ENCODE measurements at places on chromosomes 2 and 18. TPM values are rescaled to one million over a fixed set of nuclear protein-coding genes. Genes with fewer than 3 reads are reported as not detected.
A peak's percentile ranks its signal among the peaks of the same experiment; 100 is the strongest.

The VWC2L gene
- total RNA-seq, result not detected

The PAIP2B gene
- total RNA-seq, result 0.59 TPM

The LAMA1 gene
- total RNA-seq, result 8.3 TPM

The LAPTM4A gene
- total RNA-seq, result 275 TPM

The ASPRV1 gene
- total RNA-seq, result 0.29 TPM

The CIAO1 gene
- total RNA-seq, result 111 TPM

The KCMF1 gene
- total RNA-seq, result 74.2 TPM

The CFAP210 gene
- total RNA-seq, result 0.36 TPM

The CD8B gene
- total RNA-seq, result not detected

GRCh38 chr2:205868773-205869333 is 186.6 kb downstream of the NRP2 start:
- peak; percentile 83 for DNase-seq

GRCh38 chr2:214995926-214996670 is 142.3 kb downstream of the ABCA12 start:
- DNase-seq, result no peak

- DNase-seq, result peak; percentile 26
Measured at GRCh38 chr2:164826293-164827243, 15.1 kb downstream of the COBLL1 start.

DNA sequence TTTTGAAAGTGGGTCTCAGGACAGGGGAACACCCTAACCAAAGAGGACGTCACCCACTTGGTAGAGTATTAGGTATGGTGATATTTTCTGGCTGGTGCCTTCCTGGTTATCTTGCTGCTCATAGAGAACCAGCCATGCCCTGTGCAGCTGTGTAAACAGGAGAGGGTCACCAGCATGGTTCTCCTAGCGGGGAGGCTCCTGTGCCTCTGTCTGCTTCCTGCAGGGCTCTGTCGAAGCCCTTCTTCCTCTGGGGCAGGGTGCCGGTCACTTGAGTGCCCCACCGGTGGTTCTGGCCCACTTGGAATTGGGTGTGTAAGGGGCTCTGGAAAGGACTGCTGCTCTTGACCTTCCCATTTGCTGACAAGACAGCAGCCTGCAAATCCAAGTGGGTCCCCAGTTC is 131.6 kb upstream of the MSH6 start:
- peak; percentile 36 for DNase-seq

DNA sequence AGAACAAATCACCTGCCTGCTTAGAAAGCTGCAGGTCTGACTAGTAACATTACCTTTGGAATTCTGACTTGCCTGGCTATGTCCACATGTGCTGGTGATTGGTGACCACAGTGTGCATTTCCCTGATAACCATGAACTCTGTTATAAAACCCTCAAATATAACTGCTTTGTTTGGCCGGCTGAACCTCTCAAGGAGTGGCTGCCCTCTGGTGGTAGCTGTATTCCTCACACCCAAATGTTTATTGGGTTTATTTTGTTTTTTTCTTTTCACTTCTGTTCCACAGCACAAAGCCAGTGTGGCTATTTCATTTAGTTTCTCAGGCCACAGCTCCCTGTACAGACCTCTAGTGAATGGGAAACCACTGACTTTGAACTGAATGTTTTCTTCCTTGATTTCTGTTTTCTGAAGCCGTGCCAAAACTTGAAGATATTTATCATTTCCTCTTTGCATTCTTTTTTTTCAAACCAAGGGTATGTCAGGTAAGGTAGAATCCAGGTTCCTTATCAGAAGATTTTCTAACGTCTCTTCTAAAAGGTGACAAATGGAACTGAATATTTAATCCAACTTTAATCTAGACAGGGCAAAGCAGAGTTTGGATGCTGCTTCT is 549.0 kb upstream of the VRK2 start:
- DNase-seq, result peak; percentile 79

DNA sequence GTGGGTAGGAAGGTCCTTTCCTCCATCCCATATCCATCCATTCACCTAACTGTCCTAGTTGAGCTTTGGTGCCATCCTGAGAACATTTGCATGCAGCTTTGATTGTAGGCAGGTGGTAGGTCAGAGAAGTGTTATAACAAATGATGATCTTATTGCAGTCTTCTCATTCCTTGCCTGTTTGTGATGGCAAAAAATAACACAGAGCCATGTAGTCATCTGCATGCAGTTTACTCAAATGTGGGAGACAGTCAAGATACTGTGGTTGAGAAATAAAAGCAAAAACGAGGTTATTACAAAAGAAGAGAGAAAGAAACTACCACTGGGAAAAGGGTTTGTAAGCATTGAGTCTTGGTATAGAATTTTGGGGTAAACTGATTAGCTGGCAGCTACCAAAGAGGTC is 66.3 kb downstream of the AOX1 start:
- DNase-seq, result no peak

DNA sequence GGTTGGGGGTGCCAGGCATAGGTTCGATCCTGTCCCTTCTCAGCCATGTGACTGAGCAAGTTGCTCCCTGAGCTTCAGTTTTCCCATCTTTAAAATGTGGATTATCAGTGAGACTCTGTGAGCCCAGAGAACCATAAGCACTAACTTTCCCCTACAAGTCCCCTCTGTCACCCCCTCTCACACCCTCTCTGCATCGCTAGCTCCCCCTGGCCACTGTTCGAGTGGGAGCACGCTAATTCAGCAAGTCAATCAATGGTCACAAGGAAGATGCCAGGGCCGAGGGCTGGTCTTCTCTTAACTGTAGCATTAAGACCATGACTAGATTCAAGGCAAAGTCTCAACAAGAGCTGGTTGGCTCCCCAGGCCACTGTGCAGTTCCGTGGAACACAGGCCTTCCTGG is 66.2 kb downstream of the BCL2L11 start:
- DNase-seq, result no peak

DNA sequence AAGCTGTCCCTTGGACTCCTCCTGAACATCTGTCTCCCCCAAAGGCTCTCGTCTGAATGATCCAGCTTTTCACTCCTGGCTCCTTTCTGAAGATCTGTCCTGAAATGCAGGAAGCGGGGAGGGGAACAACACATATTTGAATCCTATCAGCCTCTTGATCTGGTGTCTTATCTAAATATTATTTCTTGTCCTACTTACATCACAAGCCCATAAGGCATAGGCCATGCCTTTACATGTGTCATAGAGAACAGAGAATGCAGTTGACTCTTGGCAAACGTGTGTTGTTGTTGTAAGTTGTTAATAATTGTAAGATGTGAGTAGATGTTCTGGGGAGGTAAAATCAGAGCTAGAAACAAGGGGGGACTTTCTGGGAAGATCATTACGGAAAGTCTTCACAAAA is 57.4 kb downstream of the GATA6 start:
- no peak for DNase-seq

DNA sequence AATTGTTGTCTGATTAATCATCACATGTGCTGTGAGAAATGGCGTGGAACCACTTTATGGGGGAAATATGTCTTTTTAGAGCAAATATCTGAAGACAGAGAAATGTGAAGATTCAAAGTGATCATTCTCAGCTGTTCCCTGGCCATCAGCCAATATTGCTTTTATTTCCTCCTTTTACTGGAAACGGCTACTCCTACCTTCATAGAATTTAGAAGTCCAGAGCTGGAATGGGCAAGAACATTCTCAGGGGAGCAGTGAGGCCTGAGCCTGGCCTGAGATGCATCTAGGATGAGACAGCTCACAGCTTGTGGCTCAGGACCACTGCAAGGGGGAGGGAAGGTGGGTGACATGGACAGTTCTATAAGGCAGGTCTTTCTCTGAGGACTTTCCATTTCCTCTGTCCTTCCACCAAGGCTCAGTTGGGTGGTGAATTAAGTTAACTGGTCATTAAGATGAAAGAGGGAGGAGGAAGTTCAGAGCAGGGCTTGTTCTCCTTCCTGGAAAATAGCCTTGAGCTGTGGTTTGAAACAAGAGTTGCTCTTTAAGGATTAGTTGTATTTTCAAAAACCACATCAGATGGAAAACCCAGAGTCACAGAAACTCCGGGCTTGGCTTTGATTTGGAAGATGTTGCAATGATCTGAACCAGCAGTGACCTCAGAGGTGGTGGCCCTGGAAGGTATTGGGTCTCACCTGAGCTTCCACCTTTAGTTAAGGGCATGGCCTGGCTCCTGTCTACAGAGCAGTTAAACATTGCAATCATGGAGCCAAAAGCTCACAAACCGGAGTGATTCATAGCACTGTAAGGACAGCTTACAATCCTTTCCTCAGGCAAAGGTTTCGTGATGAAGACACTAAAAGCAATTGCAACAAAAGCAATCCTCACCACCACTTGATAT is 144.3 kb downstream of the VAPA start:
- no peak for DNase-seq

GRCh38 chr2:232890896-232891601 is 21.0 kb downstream of the SNORC start:
- DNase-seq, result peak; percentile 90

GRCh38 chr18:8373486-8373885 is 235.8 kb upstream of the RAB12 start:
- peak; percentile 87 for DNase-seq

- DNase-seq, result no peak
Measured at GRCh38 chr18:25072205-25072604, 279.8 kb downstream of the ZNF521 start.

- no peak for DNase-seq
Measured at GRCh38 chr18:78605255-78605654, 374.4 kb upstream of the SALL3 start.

DNA sequence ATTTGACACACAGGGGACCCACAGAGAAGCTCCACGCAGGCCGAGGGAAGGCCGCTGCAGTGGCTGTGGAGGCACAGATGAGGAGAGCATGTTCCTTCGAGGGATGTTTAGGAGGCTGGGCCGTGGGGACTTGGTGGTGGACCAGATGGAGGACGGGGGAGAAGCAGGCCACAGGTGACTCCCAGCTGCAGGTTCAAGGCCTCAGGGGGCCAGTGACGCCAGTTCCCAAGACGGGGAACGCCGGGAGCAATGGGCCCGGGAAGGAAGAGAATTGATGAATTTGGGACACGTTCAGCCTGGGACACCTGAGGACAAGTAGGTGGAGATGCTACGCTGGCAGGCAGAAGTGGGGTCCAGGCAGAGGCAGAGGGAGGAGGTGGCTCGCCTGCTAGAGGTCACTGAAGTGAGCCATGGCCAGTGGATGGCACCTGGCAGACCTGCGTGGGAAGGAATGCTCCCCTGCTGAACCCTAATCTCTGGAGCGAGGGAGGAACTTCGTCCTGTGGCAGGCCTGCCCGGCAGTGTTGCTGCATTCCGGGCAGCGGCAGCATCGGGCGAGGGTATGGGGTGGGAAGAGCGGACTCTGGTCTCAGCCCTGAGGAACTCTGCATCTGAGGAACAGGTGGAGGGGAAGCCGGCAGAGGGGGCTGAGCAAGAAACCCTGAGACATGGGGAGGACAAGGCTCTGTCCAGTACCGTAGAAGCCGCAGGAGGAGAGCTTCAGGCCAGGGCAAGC is 25.2 kb upstream of the HPCAL1 start:
- peak; percentile 91 for DNase-seq

DNA sequence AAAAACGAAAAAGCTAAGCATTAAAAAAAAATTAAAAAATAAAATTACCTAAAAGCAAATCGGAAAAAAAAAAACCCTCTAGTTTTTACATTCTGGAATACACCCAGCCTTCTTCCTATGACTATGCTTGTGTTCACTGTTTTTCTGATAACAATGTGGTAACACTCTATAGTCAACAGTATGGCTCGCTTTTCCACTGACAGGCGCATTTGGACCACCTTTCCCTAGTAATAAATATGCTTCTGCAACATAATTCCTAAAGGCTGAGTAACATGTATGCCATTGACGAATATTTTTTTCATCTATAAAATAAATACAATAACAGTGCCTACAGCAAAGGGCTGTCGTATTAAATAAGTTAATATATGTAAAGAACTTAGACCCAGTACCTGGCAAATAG is 27.9 kb downstream of the NOL10 start:
- DNase-seq, result no peak

GRCh38 chr2:170477630-170478029 is 237.5 kb upstream of the SP5 start:
- no peak for DNase-seq

- no peak for DNase-seq
Measured at GRCh38 chr2:222672068-222672401, 577 bp downstream of the MOGAT1 start.

- no peak for DNase-seq
Measured at GRCh38 chr2:60509066-60509465, 44.4 kb downstream of the BCL11A start.

GRCh38 chr18:36769172-36769571 is 59.6 kb downstream of the TPGS2 start:
- DNase-seq, result peak; percentile 72

Measured in osteoblast (primary cell).